ENCODE measurements at places on chromosomes 7 and 10. TPM values are rescaled to one million over a fixed set of nuclear protein-coding genes. Genes with fewer than 3 reads are reported as not detected.

The SPDYE5 gene
- 5.5 TPM for polyA plus RNA-seq

The ANKRD7 gene
- 0.45 TPM for polyA plus RNA-seq

The ANXA8 gene
- polyA plus RNA-seq, result not detected

The NEUROG3 gene
- polyA plus RNA-seq, result not detected

The OLAH gene
- not detected for polyA plus RNA-seq

The TUBB8 gene
- polyA plus RNA-seq, result not detected

The CHCHD3 gene
- 66.2 TPM for polyA plus RNA-seq

The EN2 gene
- 1.0 TPM for polyA plus RNA-seq

The LUC7L2 gene
- 66.0 TPM for polyA plus RNA-seq

The ETV1 gene
- polyA plus RNA-seq, result 11.0 TPM

The GTF2IRD2 gene
- polyA plus RNA-seq, result 15.9 TPM

The VAX1 gene
- polyA plus RNA-seq, result not detected

The CPA4 gene
- 1.9 TPM for polyA plus RNA-seq

The ZFYVE27 gene
- 14.7 TPM for polyA plus RNA-seq

The C7orf25 gene
- 1.8 TPM for polyA plus RNA-seq

The PCGF6 gene
- 7.8 TPM for polyA plus RNA-seq

The ITGA8 gene
- 6.6 TPM for polyA plus RNA-seq

The TMEM273 gene
- polyA plus RNA-seq, result 6.3 TPM

The CCDC136 gene
- polyA plus RNA-seq, result 19.1 TPM

The OR2A5 gene
- not detected for polyA plus RNA-seq

The TMEM213 gene
- polyA plus RNA-seq, result 0.13 TPM

The BEND7 gene
- 5.9 TPM for polyA plus RNA-seq

Data from hindlimb muscle (tissue), 1 donor.